Stimulated activated CD8-positive, alpha-beta memory T cell treated with anti-CD3 and anti-CD28 coated beads, Interleukin-12 subunit alpha, Interleukin-12 subunit beta, amount 100 ng/mL, for 4 hours (primary cell): ENCODE measurements at places on chromosomes 1 and 21.

DNA sequence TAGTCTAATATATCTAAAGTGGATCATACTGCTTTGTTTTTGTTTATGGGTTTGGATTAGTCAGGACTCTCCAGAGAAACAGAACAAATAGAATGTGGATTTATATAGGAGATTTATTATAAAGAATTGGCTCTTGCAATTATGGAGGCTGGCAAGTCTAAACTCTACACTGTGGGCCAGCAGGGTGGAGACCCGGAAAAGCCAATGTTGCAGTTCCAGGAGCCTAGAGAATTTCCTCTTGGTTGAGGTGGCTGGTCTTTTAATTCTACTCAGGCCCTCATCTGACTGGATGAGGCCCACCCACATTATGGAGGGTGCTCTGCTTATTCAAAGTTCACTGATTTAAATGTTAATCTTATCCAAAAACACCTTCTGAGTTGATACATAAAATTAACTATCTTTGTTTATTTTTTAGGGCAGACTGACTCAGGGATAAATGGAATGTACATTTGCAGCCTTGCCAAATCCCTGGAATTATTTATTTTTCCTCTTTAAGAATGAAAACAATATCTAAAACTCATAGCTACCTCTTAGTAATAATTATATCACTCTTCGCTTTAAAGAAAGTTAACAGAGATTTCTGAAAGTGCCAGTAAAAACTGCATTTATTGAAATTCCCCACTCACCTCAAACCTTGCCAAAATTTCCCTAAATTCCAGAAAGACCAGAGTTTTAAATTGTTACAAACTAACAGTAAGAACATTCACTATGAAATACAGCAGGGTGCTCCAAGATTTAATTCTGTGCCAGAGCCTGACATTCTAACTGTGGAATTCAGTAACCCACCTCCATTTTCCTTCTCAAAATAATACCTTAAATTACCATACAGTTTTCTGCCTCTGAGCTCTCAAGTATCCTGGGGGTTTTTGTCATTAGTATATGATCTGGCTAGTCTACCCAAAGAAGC lies 36.6 kb upstream of the SSX2IP start:
- DNase-seq, result no peak

DNA sequence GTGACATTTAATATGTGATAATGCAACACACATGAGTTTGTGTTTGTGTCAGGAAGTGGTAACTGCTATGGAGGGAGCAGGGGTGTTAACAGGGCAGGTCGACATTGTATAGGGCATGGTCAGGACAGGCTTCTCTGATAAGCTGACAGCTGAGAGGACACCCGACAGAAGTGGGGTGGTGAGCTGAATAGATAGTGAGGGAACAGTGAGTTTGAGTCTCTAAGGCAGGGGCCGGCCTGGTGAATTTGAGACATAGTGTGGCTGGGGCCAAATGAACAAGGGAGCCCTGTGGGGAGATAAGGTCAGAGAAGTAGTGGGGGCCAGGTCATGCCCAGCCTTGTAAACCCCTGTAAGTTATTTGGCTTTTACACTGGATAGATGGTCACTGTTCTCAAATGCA lies 217.4 kb upstream of the KIAA0040 start:
- DNase-seq, result no peak

DNA sequence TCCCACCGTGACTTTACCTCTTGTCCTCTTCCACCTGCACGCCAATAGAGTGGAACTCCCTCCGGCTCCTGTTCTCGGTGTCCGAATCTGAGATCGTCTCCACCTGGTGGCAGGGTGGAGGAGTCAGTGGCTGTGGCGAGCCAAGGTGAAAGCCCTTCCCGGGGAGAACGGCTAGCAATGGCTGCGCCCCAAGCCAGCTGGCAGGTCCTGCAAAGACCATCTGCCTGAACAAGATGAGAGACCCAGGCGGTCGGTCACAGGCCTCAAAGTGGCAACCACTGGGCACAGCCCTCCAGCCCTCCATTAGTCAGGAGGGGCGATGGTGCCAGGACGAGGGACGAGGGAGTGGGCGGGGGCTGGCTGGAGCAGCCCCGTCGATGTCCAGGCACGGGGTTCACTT lies 25.4 kb upstream of the SMIM12 start:
- DNase-seq, result no peak

- DNase-seq, result no peak
Observed at GRCh38 chr1:172609528-172609927, 49.4 kb upstream of the FASLG start.

DNA sequence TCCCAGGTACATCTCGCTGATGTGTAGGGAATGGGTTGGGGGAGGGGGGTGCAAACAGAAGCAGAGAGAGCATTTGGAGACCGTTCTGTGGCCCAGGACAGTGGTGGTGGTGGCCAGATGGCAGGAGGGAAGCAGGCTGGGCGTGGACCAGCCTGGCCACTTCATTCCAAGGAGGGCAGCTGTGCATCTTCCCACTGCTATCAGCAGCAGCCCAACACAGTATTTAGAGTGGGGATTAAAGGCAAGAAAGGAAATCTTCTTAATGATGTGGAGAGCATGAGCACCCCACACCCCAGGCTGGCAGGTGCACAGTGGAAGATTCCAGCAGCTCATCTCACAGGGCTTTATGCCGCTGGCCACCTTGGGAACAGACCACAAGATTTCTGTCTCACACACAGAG lies 198.7 kb downstream of the NPHP4 start:
- no peak for DNase-seq

GRCh38 chr1:205077158-205077933 lies 6.9 kb downstream of the TMEM81 start:
- no peak for DNase-seq

- DNase-seq, result no peak
Observed at GRCh38 chr1:185495007-185495406, 178.0 kb upstream of the IVNS1ABP start.

DNA sequence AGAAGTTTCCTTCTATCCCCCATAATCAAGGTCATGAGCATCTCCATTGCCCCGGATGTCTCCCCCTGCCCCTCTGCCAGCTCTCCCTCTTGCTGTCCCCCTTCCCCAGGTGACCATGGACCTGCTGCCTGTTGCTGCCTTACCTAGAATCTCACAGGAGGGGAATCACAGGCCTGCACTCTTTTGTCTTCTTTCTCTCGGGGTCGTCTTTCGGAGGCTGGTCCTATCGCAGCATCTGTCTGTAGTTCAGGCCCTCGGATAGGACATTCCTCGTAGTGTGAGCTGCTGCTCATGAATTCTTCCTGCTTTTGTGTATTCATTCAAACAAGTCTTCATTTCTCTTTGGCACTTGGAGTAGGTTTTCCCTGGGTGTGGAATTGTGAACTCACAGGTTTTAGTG lies 39.9 kb upstream of the ACTRT2 start:
- DNase-seq, result no peak

DNA sequence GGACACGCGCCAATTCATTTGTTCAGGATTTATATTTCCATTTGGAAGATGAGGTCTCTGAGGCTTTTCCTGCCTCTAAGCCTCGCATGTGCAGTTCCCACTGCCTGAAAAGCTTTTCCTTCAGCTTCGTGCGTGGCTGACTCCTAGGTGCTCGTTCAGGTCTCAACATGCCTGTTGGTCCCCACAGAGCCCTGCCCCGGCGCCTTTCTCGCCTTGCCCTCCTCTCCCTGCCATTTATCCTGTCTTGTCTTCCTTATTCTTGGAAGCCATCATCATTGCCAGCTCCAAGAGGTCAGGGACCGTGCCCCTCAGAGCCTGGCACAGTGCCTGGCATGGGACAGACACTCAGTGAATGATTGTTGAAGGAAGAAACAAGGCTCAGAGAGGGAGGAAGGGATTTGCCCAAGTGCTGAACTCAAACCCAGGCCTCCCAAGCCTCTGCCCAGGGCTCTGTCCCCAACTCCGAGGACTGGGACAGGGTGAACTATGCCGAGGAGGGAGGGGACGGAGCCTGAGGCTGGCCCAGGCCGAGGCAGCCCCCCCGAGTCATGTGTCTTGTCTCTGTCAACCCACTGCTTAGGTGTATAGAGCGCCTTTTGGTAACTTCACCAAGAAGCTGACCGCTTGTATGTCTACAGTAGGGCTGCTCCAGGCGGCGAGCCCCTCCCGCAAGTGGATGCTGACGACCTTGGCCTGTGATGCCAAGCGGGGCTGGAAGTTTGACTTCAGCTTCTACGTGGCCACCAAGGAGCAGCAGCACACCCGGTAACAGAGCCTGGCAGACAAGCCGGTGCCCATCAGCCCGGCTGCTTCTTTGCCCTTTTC lies 47.3 kb downstream of the DISP3 start:
- DNase-seq, result no peak

DNA sequence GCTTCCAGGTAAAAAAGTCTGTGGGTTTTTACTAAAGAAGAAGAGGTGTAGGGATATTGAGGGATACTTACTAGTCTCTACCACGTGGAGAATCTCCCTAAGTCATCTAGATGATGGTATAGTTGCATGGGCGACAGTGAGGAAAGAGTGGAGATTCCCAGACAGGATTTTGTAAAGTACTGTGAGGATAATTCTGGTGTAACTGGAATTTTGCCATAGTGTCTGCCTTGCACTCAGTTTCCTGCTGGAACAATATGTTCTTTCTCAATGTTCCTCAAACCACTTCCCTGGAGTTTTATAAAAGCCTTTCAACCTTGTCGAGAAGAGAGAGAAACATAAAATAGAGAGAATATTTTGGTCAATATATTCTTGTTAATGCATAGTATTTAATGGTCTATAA lies 95.1 kb upstream of the WLS start:
- DNase-seq, result no peak

- no peak for DNase-seq
Observed at GRCh38 chr1:202805886-202806844, 2.1 kb downstream of the KDM5B start.

GRCh38 chr1:66553846-66554245 lies 19.9 kb downstream of the SGIP1 start:
- no peak for DNase-seq

DNA sequence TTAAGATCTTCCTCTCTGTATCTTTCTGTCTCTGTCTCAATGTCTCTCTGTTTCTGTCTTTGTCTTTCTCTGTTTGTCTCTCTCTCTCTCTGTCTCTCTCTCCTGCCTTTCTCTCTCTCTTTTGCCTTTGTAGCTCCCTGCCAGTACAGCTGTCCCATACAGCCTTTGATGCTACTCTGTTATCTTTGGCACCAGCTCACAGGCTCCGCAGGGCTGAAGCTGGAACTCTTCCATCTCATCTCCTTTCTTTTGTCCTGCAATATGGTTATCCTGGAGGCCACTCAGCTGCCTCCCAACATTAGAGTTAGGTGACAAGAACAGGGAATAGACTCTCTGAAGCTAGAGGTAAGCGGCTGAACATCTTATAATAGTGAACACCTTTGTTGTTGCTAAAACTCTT lies 354.3 kb upstream of the NEGR1 start:
- no peak for DNase-seq
